ENCODE measurements at places on chromosomes 1 and 21.

DNA sequence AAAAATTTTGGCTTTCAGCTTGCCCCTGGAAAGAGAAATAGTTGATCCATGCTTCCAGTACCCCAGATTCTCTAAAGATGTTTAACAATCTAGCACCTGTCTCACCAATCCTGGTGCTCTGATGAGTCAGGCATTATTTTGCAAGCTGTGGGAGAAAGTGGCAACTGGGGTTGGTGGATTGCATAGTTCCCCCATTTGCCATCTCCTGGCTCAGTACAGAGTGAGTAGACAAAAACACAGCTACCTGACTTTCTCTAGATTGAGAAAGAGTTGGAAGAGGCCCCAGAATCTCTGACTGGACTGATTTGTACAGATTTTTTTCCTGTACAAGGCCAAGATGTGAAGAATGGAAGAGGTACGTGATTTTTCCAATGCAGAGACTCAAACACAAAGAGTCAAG, 75.1 kb upstream of the NEGR1 start:
- DNase-seq, result no peak

- DNase-seq, result no peak
These were observed 90.7 kb downstream of the GPR88 start for GRCh38 chr1:100628631-100629081.

DNA sequence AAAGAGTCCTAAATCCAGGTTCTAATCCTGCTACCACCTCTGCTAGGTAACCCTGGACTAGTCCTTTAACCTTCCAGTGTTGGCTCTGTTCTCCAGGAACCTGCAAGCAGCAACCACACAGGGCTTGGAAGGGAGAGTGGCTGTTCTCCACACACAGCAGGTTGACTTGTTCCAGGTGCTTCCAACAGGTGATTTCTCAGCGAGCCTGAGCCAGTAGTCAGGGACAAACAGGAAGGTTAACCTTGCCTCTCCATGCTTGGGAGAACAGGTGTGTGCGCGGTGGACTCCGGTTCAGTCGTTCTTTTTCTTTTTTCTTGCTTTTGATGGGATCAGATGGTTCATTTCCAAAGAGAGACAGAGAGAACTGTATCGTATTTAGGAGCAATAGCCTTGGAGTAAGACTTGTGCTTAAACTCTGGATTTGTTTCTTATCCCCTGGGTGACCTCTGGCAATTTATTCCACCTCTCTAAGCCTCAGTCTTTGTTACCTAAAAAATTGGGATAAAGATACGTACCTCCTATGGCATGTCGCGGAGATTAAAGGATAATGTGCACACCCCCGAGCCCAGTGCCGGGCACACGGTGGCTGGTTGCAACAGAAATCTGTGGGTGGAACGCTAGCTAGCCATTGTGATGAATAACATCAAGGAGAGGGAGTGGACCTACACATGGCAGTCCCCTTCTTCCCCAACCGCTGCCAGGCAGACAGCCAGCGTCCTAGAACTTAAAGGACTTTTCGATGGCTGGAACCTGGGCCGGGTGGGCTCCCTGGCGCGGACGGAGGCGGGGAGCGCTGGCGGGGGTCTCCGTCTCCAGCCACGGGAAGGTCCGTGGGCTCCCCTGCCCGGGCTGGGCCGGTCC, 583 bp upstream of the CACHD1 start:
- DNase-seq, result peak; percentile 72

DNA sequence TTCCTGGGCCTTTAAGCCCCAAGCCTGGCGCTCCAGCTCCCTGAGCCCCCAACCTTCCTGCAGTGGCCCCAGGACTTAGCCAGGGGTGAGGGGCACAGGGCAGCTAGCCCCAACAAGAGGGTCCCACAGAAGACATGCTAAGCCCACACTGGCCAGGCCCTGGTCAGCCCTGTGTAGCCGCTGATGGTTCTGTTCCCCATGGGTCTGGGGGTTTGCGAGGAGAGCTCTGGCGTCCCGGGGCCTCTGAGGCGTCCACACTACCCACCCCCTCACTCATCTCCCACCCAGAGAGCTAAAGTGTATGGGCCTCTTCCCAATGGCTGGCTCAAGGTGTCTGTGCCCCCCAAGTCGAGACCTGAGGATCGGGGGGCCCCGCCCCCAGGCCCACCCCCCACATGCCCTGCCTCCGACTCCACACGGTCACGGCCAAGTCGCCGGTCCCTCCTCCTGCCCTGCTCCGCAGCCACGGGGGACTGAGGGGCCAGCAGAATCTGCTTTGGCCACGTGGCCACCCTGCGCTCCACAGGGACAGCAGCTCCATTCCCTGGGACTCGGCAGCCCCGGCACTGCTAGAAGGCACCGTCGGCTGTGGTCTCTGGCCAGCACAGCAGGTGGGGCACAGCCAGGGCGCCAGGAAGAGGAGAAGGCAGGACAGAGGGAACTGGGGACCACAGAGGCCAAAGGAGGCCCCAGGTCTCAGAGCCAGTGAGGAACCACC, 7.8 kb downstream of the TNFRSF18 start:
- no peak for DNase-seq

DNA sequence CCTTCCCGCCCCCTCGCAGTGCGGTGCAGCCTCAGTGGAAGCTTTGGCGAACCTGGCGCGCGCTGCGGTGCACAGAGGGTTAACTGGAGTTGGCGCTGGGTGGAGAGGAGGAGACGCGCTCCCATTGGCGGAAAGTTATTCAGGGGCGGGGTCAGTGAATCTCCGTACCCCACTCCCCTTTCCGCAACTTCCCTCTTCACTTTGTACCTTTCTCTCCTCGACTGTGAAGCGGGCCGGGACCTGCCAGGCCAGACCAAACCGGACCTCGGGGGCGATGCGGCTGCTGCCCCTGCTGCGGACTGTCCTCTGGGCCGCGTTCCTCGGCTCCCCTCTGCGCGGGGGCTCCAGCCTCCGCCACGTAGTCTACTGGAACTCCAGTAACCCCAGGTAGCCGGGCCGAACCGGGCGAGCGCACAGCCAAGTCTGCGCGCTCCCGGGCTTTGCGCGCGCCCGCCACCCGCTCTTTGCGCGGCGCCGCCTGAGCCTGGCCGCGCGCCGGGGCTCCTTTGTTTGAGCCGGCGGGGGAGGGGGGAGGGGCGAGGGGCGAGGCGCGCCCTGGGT, at the start of gene EFNA4:
EFNA4 (plus strand) TSS at position 191 of the 561 bp plus-strand sequence; CDS start at position 275, 84 bp downstream.
- peak; percentile 91 for DNase-seq

GRCh38 chr1:6003568-6004411, 11.6 kb upstream of the NPHP4 start:
- DNase-seq, result no peak

DNA sequence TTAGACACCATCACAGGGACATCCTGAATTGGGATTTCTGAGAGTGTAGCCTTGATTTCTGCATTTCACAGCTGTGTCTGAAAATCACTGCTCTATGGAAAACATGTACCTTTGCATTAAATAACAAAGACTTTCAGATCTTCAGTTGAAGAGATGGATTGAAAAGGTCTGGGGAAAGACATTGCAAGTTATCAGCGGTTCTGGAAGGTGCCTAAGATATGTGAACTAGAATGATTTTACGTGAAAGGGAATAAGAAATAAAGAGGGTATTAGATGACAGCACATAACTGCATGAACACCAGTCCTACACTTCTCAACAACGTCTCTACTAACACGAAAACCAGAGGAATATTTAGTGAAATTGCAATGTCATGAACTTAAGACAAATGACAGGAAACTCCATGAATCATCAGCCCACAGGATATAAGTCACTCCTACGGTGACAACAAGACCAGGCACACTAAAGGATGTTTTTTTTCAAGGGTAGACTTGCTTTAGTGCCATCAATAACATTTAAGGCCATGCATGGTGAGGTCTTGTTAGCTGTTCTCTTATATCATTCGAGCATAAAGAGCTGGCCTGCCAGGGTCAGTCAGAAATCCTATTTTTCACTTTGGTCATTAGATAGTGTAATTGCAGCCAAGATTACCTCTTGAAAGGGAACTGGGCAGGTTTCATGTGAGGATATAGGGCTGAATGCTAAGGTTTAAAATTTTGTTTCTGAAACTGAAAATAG, 283.1 kb downstream of the GRIK1 start:
- DNase-seq, result no peak

DNA sequence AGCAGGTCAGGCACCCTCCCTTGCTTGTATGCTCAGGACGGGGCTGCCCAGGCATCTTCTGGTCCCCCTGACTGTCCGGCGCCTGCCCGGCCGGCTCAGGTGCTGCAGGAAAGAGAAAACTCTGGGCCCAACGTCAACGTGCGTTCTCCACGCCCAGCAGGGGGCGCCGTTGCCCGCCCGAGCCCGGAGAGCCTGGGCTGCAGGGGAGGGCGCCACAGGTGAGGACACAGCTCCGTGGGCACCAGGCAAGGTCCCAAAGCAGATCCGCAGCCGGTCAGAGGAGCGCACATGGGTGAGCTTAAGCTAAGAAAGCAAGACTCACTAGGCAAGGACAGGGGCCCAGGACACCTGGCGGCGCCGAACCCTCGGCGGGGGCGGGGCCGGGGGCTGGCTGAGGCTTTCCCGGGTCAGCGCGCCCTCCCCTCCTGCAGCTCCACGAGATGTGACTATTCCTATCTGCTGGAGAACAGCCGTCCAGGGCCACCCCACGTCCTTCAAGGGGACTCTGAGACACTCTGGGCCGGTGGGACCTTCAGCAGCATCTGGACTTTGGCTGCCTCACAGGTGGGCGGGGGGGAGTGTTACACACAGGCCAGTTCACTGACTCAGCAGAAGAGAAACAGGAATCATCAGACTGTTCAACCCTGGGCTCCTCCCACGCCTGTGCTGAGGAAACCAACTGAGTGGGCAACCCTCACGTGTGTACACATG, 29.3 kb downstream of the KRTAP10-1 start:
- DNase-seq, result no peak

DNA sequence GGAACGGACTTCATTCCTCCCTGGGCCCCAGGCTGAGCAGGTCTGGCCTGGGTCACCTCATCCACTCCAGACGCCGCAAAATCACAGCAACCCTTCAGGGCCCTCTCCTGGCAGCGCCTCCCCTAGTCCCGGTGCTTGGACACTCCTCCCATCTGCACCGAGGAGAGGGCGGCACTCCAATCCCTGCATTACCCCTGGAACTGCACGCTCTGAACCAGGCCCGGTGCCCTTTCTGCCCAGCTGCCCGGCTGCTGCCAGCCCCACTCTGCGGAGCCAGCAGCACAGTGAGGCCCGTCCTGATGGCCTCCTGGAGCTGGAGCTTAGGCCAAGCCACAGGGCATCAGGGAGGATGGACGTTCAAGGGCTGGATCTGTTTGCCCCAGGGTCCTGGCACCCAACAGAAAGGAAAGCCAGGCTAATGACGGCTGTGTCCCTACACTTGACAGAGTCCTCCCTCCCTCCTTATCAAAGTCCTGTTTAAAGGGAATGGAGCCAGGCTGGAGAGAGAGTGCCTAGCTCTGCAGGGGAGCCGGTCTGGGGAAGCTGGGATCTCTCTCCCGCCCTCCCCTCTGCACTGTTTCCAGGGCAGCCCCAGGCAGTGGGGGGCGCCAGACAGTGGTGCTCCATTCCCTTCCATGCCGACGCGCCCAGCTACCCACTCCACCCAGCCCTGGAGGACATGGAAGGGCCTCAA, 12.7 kb downstream of the COL6A2 start:
- peak; percentile 79 for DNase-seq

GRCh38 chr1:216175714-216176113, 247.5 kb downstream of the USH2A start:
- no peak for DNase-seq

GRCh38 chr1:198606020-198606438, 32.8 kb upstream of the PTPRC start:
- no peak for DNase-seq

DNA sequence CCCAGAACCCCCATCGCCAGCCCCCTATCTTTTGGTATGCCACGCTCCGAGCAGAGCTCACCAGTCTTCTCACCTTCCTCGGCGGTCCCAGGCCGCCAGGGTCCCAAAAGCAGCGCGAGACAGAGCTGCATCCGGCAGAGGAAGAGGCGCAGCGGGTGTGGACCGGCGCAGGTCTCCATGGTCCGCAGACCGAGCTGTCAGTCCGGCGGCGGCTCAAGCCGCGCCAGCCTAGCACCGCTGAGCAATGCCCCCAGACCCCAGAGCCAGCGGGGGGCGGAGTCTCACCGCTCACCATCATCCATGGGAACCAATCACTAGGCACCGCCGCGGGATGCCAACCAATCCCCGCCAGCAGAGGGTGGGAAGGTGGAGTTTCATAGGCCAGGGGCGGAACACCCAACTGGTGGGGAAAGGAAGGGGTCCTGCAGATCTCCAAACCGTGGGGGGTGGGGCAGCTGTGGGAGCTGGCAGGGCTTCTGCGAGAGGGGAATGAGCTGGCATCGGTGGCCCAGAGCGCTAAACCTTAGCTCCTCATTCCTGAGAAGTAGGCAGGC, at the start of gene EPHA10:
EPHA10 (minus strand) TSS at position 233 of the 554 bp plus-strand sequence; CDS start at position 179, 54 bp downstream.
- no peak for DNase-seq

GRCh38 chr1:100322436-100323211, 29.7 kb upstream of the CDC14A start:
- no peak for DNase-seq

DNA sequence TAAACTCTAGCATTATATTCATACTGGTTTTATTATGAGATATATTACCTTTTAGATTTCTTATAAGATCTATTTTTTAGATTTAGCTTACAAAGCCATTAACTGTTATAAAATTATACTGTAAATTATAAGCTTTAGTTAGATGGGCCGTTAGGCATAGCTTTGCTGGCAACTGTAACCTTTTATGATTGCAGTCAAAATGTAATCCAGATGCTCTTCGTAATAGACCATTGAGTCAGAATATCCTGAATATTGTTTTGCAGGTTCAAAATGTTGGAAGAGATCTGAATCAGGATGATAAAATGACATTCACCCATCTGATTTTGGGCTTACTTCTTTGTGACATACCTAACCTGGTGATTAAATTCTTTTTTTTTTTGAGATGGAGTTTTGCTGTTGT, 20.9 kb downstream of the ITSN1 start:
- no peak for DNase-seq

DNA sequence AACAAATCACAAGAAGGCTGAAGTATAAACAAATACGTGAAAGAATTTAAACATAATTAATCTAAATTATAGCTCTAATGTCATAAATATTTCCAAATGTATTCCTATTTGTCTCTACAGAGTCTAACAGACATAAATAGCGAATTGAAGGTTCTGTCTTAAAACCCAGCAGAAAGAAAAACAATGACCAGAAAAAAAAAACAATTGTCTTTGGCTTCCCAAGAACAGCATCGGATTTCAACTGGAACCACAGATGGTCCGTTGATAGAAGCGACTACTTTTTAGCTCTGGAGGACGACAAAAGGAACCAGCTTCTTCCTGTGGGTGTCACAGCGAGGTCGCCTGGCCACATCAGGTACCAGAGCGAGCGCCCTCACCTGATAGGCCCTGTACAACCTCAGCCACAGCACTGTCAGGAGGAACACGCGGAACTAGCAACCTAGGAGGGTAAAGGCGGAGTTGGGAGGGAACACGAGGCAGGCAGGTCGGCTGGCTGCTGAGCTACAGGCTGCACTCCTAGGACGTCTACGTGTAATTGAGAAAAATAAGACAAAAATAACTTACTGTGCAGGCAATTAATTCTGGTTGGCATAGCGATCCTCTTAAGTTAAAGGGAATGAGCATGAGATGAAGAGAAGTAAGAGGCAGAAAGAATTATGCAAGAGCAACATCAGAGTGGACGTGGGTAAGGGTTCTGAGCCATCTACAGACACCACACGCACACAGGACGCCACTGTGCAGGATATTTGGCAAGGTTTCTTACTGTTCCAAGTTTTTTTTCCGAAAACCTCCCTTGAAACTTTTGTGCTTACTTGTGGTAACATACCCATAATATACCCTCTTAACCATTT, 16.7 kb upstream of the PRDM15 start:
- no peak for DNase-seq

- DNase-seq, result no peak
These were observed 35.9 kb upstream of the PROX1 start for GRCh38 chr1:213951876-213952275.

GRCh38 chr1:112714313-112715263, 544 bp downstream of the PPM1J start:
- DNase-seq, result peak; percentile 81

Data from suprapubic skin (tissue), 4 donors.